Right ventricle myocardium inferior (tissue), 1 donor: ENCODE measurements at places on chromosomes 7 and 10.

DNA sequence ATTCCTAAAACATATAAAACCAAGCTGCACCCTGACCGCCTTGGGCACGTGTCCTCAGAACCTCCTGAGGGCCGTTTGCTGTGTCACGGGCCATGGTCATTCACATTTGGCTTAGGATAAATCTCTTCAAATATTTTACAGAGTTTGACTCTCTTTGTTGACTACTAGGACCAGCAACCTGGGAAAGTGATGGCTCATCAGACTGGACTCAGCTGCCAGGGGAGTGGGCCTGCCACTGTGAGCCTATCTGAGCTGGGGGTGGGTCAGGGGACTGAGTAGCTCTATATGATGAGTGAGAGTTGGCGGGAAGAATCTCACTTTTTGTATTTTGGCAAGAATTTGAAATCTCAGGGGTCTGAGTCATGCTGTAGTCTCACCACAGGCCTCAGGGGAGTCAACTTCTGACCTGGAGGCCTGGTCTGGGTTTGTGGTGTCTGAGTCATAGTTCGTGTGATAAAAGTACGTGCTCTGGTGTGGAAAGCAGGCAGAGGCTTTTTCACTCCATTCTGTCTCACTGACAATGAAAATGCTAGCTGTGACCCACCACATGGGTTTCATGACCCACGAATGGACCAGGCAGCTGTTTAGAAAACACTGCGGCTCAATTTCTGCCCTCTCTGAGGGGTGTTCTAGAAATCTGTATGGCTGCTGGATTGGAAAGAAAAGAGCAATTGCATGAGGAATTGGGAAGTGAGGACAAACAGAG is 4.2 kb upstream of the UPP1 start:
- DNase-seq = no peak

- DNase-seq = no peak
Measured at GRCh38 chr7:30202671-30203070, 67.9 kb downstream of the MTURN start.

GRCh38 chr10:102644066-102644645 is at the start of gene TRIM8:
Gene TRIM8, plus strand, starts transcription at chr10:102644479. Its CDS starts 139 bp downstream, at chr10:102644618.
- DNase-seq = peak; percentile 84

DNA sequence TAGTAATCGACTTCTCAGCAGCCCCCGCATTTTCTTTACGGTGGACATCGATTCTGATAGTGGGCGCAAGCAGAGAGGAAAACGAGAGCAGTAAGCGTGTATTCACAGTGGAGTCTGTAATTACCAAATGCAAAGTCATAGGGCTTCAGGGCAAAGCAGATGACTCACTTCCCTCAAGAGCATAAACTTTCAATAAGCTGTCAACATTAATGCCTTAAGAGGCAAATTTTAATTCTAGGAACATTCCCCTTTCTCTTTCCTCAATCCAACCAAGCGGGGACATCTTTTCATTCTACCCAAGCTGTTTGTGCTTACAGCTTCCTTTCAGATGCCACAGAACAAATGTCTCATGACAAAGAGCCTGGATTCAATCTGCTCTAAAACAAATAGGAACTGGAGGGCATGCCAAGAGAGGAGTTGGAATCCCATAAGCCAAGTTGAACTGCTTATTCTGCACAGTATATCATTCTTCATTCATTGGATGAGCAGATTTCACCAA is 48.6 kb downstream of the MALSU1 start:
- no peak for DNase-seq

DNA sequence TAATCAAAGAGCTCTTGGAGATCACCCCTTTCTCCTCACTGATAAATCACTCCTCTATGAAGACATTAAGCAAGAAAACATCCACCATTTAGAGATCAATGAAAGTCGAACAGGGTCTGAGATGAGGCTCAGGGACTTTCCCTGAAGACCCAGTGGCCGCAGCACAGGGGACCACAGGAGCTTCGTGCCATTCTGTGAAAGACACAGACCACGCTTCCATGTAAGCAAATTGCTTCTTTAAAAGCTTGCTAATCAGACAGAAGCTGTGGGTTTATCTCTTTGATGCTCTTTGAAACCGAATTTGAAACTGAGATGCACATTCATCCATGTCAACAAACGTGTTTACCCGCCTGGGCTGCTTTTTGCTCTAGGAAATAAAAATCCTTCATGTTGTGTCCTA is 231.9 kb upstream of the PPP2R2D start:
- DNase-seq = no peak

DNA sequence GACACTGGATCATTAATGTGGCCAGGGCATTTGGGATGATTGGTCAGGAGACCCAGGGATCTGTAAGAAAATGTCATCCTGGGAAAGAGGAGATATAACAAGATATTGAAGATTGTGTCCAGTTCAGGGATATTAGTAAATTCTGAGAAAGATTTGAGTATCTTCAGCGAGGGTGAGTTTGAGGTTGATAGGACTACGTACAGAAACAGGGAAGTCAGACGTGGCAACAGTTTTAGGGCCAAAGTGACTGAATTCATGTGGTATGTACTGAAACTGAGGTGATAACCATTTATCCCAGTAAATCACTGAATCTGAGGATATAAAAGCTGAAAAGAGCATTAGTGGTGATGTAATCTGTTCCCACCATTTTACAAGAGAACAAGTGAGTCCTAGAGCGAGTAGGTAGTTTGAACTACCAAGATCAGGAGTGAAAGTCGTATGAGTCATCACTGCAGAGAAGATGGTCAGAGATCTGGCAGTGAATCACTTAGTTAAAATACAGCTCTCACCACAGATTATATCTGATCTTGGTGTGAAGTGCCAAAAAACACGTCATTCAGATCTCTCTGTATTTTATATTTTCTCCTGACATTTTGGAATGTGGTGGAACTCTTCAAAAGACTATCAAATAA is 220.5 kb downstream of the CDK14 start:
- no peak for DNase-seq

DNA sequence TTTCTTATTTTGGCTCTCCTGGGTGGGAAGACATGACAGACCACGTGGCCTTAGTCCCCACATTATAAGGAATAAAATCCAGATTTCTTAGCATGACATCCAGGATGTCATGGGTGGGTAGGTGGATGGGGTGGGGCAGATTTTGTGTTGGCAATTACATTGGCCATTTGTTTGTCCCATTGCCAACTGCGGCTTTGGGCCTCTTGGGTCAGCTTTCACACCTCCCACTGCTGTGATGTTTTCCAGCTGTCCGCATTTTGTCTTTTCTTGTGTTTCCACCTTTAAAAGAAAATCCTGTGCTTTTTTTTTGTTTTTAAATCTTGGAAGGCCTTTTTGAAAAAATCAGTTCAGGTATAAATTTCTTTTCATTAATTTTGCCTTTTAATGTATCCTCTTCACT is 237.0 kb downstream of the SDK1 start:
- no peak for DNase-seq

- DNase-seq = no peak
Measured at GRCh38 chr7:157896774-157897555, 560.2 kb downstream of the DNAJB6 start.

DNA sequence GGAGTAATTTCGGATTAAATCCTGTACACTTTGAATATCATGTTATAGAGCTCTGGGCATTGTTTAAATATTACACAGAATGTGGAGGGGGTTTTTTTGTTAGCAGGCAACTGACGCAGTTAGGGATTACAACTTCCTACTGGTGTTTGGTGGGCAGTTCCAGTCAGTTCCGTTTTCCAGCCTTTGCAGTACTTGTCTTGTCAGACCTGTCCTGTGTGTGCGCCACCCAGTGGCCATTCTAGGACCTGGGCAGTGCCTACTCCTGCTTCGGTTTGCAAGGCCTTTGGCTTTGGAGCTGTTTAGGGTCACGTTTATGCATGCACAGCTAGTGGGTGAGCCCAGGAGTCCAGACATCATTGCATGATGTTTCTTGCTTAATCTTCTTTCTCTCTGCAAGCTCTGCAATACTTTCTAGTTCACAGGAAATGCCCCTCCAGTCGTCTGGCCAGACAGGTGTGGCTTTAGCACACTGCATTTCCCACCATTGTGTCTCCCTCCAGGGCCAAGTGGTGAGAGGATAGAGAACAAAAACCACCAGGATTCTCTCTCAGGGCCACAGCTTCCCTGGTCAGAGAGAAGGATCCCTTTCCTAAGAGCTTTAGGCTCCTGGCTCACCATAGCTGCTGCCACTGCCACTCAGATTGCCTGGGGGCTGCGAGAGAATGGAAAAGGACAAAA is 96.5 kb upstream of the TARP start:
- peak; percentile 93 for DNase-seq

GRCh38 chr7:107228291-107228690 is 59.5 kb downstream of the HBP1 start:
- no peak for DNase-seq

- no peak for DNase-seq
Measured at GRCh38 chr10:77975086-77975666, 48.6 kb upstream of the DLG5 start.

- DNase-seq = no peak
Measured at GRCh38 chr7:81611040-81611439, 158.8 kb downstream of the HGF start.

DNA sequence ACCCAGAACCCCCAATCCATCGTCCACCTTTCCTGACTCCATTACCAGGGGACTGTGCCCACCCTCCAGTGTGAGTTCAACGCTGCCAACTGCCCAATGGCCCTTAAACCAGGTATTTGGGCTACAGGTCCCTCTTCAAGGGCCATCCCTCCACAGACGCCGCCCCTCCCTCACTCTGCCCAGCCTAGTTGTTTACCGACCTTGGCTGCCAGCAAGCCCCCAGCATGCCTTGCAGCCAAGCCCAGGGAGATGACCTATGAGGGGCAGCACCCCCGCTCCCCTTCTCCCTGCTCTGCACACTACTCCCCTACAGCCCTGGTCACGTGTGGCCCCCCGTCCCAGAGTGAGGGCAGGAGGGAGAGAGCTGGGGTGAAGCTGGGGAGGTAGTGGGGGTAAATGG is 147.3 kb downstream of the GRID1 start:
- DNase-seq = no peak

GRCh38 chr7:95335093-95335492 is 10.8 kb upstream of the PON1 start:
- DNase-seq = no peak

- DNase-seq = no peak
Measured at GRCh38 chr10:75061709-75062505, 49.5 kb upstream of the SAMD8 start.

DNA sequence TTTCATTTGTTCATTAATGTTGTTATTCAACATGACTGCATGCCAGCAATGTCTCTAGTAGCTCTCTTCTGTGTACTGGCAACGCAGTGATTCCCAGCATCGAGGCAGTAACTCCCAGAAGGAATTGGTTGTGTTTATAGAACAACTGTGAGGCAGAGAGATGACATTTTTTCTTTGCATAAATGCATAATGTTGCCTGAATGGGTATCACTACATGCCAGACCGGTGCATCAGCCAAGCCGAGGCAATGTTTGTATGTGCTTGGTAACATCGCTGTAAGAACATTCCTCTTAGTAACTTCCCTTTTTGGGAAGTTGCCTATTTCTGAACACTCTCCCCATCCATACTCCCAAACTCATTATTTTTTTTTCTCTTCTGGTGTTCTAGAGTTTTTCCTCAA is 182.9 kb downstream of the HTR7 start:
- no peak for DNase-seq

GRCh38 chr10:118408181-118408580 is 66.1 kb upstream of the FAM204A start:
- DNase-seq = no peak

DNA sequence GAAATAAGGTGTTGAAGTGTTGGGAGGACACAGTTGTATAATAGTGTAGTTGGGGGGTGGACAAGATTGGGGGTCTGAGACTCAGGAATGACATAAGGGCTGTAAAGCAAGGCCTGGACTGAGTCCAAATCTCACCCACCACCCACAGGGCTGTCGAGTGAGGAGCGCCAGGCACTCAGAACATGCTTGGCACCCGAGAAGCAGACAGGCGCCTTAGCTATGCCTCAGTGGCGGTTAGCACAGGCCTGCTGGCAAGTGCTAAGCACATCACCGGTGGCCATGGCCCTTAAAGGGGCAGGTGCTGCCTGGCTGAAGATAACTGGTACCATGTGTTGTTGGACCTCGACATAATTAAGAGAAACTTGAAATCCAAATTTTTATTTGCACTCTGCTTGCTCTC is 90.7 kb downstream of the COL13A1 start:
- no peak for DNase-seq

DNA sequence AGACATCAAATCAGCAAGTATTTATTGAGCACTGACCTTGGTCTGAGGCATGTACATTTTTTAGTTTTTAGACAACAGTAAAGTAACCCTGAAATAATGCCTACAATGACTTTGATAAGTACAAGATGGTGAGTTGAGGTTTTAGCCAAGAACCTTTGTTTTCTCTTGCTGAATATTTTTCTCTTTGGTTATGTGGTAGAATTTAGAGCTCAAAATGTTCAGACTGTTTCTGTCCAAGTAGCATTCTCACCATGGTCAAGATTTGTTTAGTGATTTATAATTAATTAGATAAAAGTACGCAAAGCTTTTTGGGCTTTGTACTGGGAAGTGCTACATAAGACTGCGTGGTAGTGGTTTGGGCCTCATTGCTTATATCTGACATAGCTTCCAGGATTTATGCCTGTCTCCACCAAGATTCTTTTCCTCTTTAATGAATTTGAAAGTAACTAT is 102.4 kb downstream of the KAT6B start:
- DNase-seq = no peak

DNA sequence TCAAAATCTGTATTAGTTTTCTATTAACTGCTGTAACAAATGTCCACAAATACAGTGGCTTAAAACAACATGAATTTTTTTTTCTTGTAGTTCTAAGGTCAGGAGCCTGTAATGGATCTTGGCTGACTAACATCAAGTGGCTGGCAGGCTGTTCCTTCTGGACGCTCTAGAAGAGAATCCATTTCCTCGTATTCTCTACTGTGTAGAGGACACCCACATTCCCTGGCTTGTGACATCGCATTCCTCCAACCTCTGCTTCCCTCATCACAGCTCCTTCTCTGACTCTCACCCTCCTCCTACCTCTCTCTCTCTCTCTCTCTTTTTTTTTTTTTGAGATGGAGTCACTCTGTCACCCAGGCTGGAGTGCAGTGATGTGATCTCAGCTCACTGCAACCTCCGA is 4.8 kb upstream of the CALHM1 start:
- no peak for DNase-seq

DNA sequence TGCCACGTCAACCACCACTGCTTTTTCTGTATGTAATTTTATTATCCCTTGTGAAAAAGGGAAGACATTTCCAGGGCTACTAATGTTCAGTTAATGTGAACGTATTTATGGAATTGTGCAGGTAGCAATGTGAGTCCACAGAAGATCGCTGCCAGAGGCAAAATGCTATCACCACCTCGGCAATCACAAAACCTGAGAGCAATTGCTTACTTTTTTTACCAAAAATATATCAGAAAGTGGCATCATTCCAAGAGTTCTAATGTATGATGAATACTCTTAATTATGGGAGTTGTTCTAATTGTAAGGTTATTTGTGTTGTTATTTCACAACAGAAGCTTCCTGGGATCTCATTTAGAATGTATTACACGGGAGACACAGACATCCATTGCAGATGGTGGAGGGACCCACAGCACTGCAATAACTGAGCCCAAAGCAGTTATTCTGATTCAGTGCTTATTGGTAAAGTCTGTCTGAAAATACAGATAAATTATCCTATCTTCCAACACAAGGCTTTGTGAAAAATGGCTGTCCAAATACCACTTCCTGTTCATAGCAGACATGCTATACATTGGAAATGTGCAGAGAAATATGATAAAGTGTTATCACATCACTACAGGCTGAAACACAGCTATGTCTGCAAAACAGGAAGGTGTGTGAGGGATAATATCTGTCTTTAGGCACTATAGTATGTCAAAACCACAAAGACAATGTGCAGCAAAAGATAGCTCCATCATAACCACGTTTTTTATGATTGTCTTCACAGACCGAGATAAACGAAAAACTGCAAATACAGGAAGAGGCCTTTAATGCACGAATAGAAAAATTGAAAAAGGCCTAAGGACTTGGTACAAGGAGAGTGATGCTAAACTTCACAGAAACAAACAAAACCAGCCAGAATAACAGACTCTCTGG is 102.7 kb downstream of the CABCOCO1 start:
- DNase-seq = no peak
